ENCODE measurements at places on chromosomes 13 and 19. TPM values are rescaled to one million over a fixed set of nuclear protein-coding genes. Genes with fewer than 3 reads are reported as not detected.

Gene CGB7
- total RNA-seq = 0.46 TPM

Gene RFPL4A
- not detected for total RNA-seq

DNA sequence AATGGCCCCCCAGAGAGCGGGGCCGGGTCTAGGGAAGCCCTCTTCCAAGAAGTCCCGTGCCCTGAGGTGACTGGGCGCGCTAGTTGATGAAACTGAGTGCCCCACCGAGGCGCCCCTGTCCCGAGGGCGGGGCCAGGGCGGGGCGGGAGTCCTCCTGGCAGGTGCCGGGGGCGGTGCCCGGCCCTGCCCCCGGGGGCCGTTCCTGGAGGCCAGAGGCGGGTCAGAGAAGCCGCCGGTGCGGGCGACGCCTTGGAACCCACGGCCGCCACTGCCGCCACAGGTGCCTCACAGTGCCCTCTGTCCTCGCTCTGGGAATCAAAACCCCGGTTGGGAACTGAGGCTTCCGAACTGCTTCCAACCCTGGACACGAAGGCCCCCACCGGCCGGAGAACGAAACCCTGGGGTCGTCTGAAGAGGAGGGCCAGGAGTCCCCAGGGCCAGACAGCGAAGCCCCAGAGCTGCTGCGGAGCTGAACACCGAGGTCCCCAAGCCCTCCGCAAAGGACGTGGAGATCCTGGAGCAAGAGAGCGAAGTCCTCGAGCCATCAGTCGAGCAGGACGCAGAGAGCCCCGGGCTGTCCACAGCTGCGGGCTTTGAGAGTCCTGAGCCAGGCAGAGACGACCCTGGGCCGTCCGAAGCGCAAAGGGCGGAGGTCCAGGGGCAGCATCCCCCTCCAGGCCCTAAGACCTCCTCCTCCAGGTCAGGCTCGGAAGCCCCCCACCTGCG lies at the start of gene MISP3:
MISP3 (plus strand) TSS at position 252 of the 726 bp plus-strand sequence. CDS start 524 bp downstream, outside the sequence.
- H3K4me3 ChIP-seq = peak within 1 kb of the TSS; percentile 83
- no peaks in the 10 kb centered on the region for H3K27me3 ChIP-seq
- peak; percentile 62 for DNase-seq
- peaks cover 20% of the 10 kb centered on the region for H3K4me1 ChIP-seq
- peak within 1 kb of the TSS; percentile 78 for H3K27ac ChIP-seq

DNA sequence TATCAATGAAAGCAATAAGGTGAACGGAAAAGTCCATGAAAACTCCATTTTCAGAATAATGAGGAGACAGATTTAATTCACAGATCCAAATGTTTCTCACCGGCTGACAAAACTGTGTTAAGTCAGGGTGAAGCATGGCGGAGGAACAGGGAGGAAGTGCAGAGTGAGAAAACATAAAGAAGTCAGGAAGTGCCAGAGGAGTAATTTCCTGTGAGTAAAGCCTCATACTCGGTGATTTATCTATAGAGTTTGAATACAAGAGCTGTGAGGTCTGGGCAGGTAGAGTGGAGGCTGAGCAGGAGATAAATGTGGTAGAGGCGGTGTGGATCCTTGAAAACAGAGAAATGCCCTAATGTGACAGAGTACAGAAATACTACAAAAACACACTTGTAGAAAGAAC lies 11.4 kb downstream of the CARD8 start:
- H3K4me3 ChIP-seq = no peak overlapping the region
- peaks cover 59% of the 10 kb centered on the region for H3K36me3 ChIP-seq
- H3K27ac ChIP-seq = no peak overlapping the region
- DNase-seq = no peak

GRCh38 chr19:54201980-54202379 lies 1.3 kb downstream of the RPS9 start:
- H3K27ac ChIP-seq = peak overlapping the region; percentile 86
- no peak for DNase-seq
- H3K36me3 ChIP-seq = peaks cover 62% of the 10 kb centered on the region
- no peaks in the 10 kb centered on the region for H3K27me3 ChIP-seq
- peaks cover 52% of the 10 kb centered on the region for H3K4me1 ChIP-seq

Gene CDC42EP5
- 7.4 TPM for total RNA-seq

GRCh38 chr13:98214008-98214643 lies 37.1 kb upstream of the RNF113B start:
- no peak overlapping the region for H3K4me3 ChIP-seq
- no peak overlapping the region for H3K27ac ChIP-seq
- H3K4me1 ChIP-seq = peaks cover 12% of the 10 kb centered on the region
- DNase-seq = no peak
- no peaks in the 10 kb centered on the region for H3K36me3 ChIP-seq
